ENCODE measurements at places on chromosomes 16 and 17. TPM values are rescaled to one million over a fixed set of nuclear protein-coding genes. Genes with fewer than 3 reads are reported as not detected.

DNA sequence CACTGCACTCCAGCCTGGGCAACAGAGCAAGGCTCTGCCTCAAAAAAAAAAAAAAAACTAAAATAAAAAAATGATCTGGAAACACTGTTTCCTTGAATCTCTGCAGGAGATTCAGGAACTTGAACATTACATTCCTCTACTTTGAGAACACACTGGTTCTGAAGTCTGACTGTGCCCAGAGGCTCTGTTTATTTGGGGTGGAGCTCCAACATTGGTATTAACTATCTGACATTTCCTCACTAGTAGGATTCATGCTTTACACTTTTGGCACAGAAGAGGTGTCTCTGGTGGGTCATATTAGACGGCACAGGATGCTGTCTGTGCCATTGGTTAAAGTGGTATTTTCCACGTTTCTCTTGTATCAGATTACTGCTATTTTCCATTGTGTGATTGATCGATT lies 10.4 kb downstream of the SULT1A2 start:
- no peak overlapping the region for H3K4me3 ChIP-seq
- H3K27ac ChIP-seq: no peak overlapping the region
- H3K4me1 ChIP-seq: no peaks in the 10 kb centered on the region
- no peaks in the 10 kb centered on the region for H3K27me3 ChIP-seq
- DNase-seq: no peak

- DNase-seq: no peak
- no peaks in the 10 kb centered on the region for H3K27me3 ChIP-seq
Measured at GRCh38 chr17:32720671-32721070, 156.3 kb downstream of the MYO1D start.

DNA sequence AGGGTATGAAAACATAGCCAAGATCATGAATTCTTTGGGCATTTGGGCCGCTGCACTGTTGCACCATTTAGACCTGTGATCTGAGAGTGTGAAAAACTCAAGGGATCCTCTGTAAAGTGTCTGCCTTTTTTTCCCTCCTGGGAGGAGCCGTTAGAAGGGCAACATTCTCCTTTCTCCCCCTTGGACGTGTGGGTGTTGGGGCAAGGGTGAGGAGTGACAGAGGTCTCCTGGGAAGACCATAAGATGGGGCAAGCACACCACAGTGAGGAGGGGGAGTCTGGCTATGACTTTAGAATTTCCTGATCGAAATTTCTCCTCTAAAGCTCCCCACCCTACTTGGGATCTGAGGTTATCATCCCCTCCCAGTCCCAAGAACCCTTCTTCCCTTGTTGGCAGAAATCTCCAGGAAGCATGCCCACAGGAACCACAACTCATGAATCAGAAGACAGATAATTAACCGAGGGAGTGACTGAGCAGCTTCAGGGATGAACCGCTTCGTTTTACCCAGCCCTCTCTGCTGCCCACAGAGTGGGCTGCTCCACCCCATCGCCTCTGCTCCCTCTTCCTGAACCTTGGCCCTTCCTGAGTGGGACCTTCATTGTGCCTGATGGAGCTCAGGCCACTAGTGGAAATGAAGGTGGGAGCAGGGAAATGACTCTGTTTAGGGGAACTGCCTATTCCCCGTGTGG lies 4.2 kb downstream of the ITGB3 start:
- H3K27ac ChIP-seq: no peak overlapping the region
- DNase-seq: no peak
- H3K4me3 ChIP-seq: no peak overlapping the region
- no peaks in the 10 kb centered on the region for H3K36me3 ChIP-seq

Gene CDH16
- not detected for total RNA-seq

DNA sequence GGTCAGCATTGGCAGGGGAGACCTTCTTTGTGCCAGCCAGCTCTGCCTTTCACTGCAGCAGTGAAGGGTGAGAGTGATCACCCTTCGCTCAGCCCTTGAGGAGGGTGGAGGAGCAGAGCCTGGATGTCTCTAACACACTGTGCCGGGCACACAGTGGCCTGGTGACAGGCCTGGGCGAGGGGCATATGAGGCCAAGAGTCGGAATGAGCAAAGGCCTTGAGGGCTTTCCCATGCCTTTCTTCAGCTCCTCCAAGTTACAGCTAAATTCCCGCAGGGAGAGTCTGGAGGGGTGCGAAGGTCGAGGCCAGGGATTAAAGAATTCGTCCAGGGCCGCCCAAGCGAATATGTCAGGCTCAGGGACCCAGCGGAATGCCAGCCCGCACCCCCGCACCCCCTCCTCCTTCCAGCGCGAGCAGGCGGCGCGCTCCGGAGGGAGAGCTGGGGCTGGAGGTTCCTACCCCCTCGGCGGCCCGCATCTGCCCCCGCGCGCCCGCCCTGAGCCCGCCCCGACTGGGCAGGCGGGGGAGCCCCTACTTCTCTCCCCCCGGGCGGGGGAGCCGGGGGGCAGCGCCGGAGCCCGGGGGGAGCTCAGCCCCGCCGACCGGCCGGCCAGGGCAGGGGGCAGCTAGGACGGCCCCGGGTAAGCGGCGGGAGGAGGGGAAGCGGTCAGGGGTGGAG lies at the start of gene RASL10B:
RASL10B (plus strand) TSS at position 401 of the 678 bp plus-strand sequence. CDS start 3,546 bp downstream, outside the sequence.
- no peak within 1 kb of the TSS for H3K27ac ChIP-seq
- H3K27me3 ChIP-seq: no peaks in the 10 kb centered on the region
- peaks cover 5% of the 10 kb centered on the region for H3K36me3 ChIP-seq
- peak within 1 kb of the TSS; percentile 55 for H3K4me3 ChIP-seq
- peak; percentile 82 for DNase-seq

- peak overlapping the region; percentile 49 for H3K4me3 ChIP-seq
- DNase-seq: peak; percentile 97
- no peaks in the 10 kb centered on the region for H3K27me3 ChIP-seq
Measured at GRCh38 chr17:7023576-7024401, 939 bp downstream of the BCL6B start.

GRCh38 chr16:71526111-71526631 lies at the start of gene CHST4:
Gene CHST4, plus strand, starts transcription at chr16:71526426. Its CDS starts 10,252 bp downstream, at chr16:71536678.
- no peak within 1 kb of the TSS for H3K4me3 ChIP-seq
- H3K27ac ChIP-seq: no peak within 1 kb of the TSS
- H3K4me1 ChIP-seq: no peaks in the 10 kb centered on the region

Gene PLXDC1
- 14.4 TPM for total RNA-seq

Gene FDXR
- total RNA-seq: 11.2 TPM

DNA sequence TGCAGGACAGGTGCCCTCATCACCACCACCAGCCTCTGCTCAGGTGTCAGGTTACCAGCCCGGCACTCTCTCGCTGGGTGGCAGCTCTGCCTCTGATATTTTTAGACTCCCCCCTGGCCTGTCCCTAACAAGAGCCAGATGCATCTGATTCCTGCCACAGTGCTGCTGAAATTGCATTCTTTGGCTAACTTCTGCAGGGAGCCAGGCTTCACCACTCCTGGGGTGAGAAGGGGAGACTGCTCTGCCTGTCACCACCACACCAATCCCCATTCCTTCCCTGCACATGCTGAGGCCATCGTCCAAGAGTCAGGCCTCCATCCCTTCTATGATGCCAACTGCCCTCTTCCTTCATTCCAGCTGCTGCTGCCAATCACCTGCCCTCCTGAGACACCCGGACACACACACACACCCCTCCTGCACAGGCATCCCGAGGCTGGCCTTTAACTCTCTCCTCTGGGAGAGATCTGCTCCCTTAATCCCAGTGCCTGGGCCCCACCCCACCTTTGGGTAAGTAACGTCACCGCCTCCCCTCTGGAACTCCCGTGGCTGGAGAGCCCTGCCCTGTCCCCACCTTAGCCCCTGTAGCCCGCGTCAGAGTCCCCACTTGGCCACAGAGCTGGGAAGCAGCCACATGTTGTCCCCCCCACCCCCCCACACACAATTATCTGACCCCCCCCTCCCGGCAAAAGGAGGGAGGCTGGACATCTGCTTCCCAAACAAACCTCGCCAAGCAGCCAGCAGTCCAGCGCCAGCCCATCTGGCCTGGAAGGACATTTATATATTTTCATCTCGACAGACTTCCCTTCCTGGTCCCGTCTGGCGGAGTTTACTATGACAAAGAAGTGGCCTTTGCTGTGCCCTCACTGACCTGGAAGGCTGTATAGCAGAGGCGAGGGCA lies 2.8 kb downstream of the EMP2 start:
- H3K4me3 ChIP-seq: peak overlapping the region; percentile 69
- peak; percentile 69 for DNase-seq
- H3K4me1 ChIP-seq: peaks cover 46% of the 10 kb centered on the region
- H3K27ac ChIP-seq: peak overlapping the region; percentile 94

GRCh38 chr17:38970128-38970527 lies 2.9 kb upstream of the FBXO47 start:
- H3K27me3 ChIP-seq: no peaks in the 10 kb centered on the region
- no peaks in the 10 kb centered on the region for H3K4me1 ChIP-seq
- H3K27ac ChIP-seq: no peak overlapping the region
- no peak for DNase-seq
- H3K4me3 ChIP-seq: no peak overlapping the region
- H3K36me3 ChIP-seq: no peaks in the 10 kb centered on the region

GRCh38 chr16:9465161-9465560 lies 373.7 kb downstream of the HAPSTR1 start:
- no peak overlapping the region for H3K4me3 ChIP-seq
- H3K27ac ChIP-seq: no peak overlapping the region
- H3K27me3 ChIP-seq: no peaks in the 10 kb centered on the region
- H3K36me3 ChIP-seq: no peaks in the 10 kb centered on the region

GRCh38 chr16:25699069-25699468 lies 7.3 kb downstream of the HS3ST4 start:
- H3K27me3 ChIP-seq: peaks cover 43% of the 10 kb centered on the region
- H3K27ac ChIP-seq: no peak overlapping the region
- no peaks in the 10 kb centered on the region for H3K36me3 ChIP-seq
- H3K4me3 ChIP-seq: no peak overlapping the region

Gene TLK2
- total RNA-seq: 38.4 TPM

DNA sequence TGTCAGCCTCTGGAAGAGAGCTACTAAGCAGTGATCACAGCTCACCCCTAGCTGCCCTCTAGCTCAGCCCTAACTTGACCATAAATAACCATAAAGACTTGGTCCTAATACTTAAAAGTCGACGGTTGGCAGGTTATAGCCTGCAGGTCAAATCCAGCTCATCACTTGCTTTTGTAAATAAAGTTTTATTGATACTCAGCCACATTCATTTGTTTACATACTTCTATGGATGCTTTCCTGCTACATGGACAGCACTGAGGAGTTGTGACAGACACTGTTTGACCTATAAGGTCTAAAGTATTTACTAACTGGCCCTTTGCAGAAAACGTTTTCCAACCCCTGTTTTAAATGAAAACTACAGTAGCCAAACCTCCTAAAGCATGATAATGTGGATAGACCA lies 151.6 kb upstream of the ASIC2 start:
- no peaks in the 10 kb centered on the region for H3K4me1 ChIP-seq
- DNase-seq: no peak
- no peaks in the 10 kb centered on the region for H3K27me3 ChIP-seq
- no peak overlapping the region for H3K27ac ChIP-seq
- no peak overlapping the region for H3K4me3 ChIP-seq
- H3K36me3 ChIP-seq: no peaks in the 10 kb centered on the region

- no peak for DNase-seq
- H3K4me3 ChIP-seq: no peak overlapping the region
- H3K27me3 ChIP-seq: no peaks in the 10 kb centered on the region
- no peak overlapping the region for H3K27ac ChIP-seq
- no peaks in the 10 kb centered on the region for H3K4me1 ChIP-seq
Measured at GRCh38 chr16:72500545-72500944, 328.6 kb upstream of the PMFBP1 start.

Gene LGALS9
- 185 TPM for total RNA-seq

DNA sequence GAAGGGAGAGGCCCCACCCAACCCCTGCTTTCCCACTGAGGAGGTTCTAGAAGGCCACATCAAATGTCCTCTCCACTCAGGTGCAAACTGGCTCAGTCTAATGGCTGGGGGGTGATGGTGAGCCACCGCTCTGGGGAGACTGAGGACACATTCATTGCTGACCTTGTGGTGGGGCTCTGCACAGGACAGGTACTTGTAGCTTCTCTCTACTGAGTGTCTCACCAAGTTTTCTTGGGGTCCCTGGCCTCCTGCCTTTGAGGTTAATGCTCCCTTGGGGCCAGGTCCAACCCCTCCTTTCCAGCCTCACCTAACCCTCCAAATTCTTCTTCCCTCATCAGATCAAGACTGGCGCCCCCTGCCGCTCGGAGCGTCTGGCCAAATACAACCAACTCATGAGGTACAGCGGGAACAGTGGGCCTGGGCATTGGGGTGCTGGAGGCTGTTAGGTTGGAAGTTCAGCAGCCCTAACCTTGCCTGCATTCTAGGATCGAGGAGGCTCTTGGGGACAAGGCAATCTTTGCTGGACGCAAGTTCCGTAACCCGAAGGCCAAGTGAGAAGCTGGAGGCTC lies 5.7 kb downstream of the ENO3 start:
- H3K27ac ChIP-seq: no peak overlapping the region
- DNase-seq: peak; percentile 75
- peaks cover 29% of the 10 kb centered on the region for H3K36me3 ChIP-seq
- H3K4me3 ChIP-seq: no peak overlapping the region

Gene PIRT
- total RNA-seq: not detected

GRCh38 chr17:38982858-38983746 lies 15.9 kb upstream of the FBXO47 start:
- no peaks in the 10 kb centered on the region for H3K36me3 ChIP-seq
- H3K4me3 ChIP-seq: no peak overlapping the region
- H3K27ac ChIP-seq: no peak overlapping the region

Gene KIF2B
- total RNA-seq: not detected

DNA sequence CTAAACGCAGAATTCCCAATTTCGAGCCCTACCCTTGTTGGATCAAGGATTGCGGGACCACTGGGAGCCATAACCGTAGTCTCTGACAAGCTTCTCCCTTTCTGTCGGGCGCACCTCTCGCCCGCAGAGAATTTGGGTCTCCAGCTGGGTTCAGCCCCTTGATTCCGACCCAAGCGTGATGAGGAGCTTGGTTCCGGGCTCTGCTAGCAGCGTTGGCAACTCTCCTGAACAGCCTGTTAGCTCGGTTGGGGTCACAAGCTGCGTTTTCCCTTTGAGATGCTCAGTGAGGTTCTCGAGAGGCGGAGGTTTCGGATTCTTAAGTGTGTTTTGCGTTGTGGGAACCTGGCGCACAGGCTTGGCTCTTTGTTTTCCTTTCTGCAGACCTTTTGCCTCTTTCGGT lies 655 bp downstream of the ATXN1L start:
- H3K4me1 ChIP-seq: peaks cover 10% of the 10 kb centered on the region
- H3K27ac ChIP-seq: peak overlapping the region; percentile 97
- no peak for DNase-seq
- H3K4me3 ChIP-seq: peak overlapping the region; percentile 100
- H3K27me3 ChIP-seq: no peaks in the 10 kb centered on the region

Gene PPP1R27
- total RNA-seq: not detected

Gene SOST
- total RNA-seq: not detected

DNA sequence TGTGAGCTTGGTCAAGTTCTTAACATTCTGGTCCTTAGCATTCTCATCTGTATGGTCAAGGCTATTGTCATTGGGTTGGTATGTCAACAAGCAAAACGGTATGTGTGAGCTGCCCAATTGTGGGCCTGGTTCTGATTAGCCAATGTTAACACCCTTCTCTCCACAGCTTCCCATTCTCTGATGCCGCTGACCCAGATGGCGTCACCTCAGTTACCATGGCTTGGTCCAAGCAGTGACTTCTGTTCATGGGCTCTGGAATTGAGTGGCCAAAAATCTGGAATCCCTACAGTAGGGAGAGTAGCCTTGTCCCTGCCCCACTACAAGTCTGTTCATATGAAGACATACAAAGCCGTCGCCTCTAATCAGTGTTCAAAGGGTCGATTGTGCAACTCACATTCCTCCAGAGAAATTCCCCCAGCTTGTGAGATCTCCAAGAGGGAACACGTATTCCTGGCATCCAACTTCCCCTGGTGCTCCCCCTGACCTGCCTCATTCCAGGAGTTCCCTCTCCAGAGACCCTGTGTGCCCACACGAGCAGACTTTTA lies 15.8 kb downstream of the TMEM98 start:
- no peak for DNase-seq
- peak overlapping the region; percentile 66 for H3K27ac ChIP-seq
- H3K27me3 ChIP-seq: no peaks in the 10 kb centered on the region
- H3K4me1 ChIP-seq: no peaks in the 10 kb centered on the region
- peaks cover 5% of the 10 kb centered on the region for H3K36me3 ChIP-seq
- H3K4me3 ChIP-seq: no peak overlapping the region

All from upper lobe of right lung (tissue), 1 donor.